ENCODE measurements at places on chromosomes 5 and 9.

GRCh38 chr5:149035372-149035790 is 27.5 kb downstream of the SH3TC2 start:
- H3K27ac ChIP-seq = no peak overlapping the region
- no peaks in the 10 kb centered on the region for H3K36me3 ChIP-seq
- H3K27me3 ChIP-seq = peaks cover 6% of the 10 kb centered on the region

GRCh38 chr5:77024490-77024889 is 5.7 kb upstream of the AGGF1 start:
- no peak overlapping the region for H3K4me3 ChIP-seq
- peaks cover 19% of the 10 kb centered on the region for H3K27me3 ChIP-seq
- H3K4me1 ChIP-seq = peaks cover 5% of the 10 kb centered on the region
- H3K36me3 ChIP-seq = peaks cover 14% of the 10 kb centered on the region
- no peak for DNase-seq

DNA sequence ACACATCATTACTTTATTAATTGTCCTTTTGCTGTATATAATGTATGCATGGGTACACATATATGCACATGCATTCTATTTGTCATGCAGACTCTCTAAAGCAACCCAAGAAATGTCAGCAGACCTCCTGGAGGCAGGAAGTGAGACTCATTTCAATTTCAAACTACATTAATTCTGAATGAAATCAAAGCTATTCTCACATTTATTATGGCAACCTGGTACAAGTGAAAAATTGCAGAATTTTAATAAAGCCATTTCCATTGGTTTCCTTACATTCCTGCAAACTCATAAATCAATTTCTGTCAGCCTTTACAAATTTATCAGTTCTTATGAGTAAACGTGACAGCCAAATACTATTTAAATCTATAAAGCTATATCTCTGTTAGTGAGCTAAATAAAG is 430.4 kb upstream of the NUDT12 start:
- no peak overlapping the region for H3K4me3 ChIP-seq
- H3K27me3 ChIP-seq = no peaks in the 10 kb centered on the region
- H3K36me3 ChIP-seq = no peaks in the 10 kb centered on the region
- H3K27ac ChIP-seq = no peak overlapping the region
- no peak for DNase-seq

GRCh38 chr5:9928326-9928725 is 298.2 kb upstream of the TAS2R1 start:
- H3K27me3 ChIP-seq = no peaks in the 10 kb centered on the region
- H3K27ac ChIP-seq = no peak overlapping the region
- H3K4me1 ChIP-seq = no peaks in the 10 kb centered on the region
- H3K4me3 ChIP-seq = no peak overlapping the region
- no peaks in the 10 kb centered on the region for H3K36me3 ChIP-seq
- DNase-seq = no peak

- H3K27ac ChIP-seq = no peak overlapping the region
- peaks cover 23% of the 10 kb centered on the region for H3K4me1 ChIP-seq
- no peak for DNase-seq
- H3K27me3 ChIP-seq = no peaks in the 10 kb centered on the region
Observed at GRCh38 chr5:1513326-1514026, 10.3 kb downstream of the LPCAT1 start.

GRCh38 chr9:98315551-98316060 is 60.2 kb upstream of the TBC1D2 start:
- no peaks in the 10 kb centered on the region for H3K36me3 ChIP-seq
- peaks cover 2% of the 10 kb centered on the region for H3K4me1 ChIP-seq
- H3K27ac ChIP-seq = no peak overlapping the region
- no peak overlapping the region for H3K4me3 ChIP-seq
- H3K27me3 ChIP-seq = peaks cover 7% of the 10 kb centered on the region

- H3K4me3 ChIP-seq = peak overlapping the region; percentile 30
- H3K4me1 ChIP-seq = peaks cover 26% of the 10 kb centered on the region
- H3K27me3 ChIP-seq = no peaks in the 10 kb centered on the region
- peak overlapping the region; percentile 81 for H3K27ac ChIP-seq
Observed at GRCh38 chr9:71638627-71639026, 129.7 kb downstream of the CEMIP2 start.

- peaks cover 44% of the 10 kb centered on the region for H3K27me3 ChIP-seq
- no peak for DNase-seq
- H3K4me1 ChIP-seq = no peaks in the 10 kb centered on the region
Observed at GRCh38 chr5:5512543-5512942, 90.1 kb downstream of the ICE1 start.

- H3K4me3 ChIP-seq = no peak overlapping the region
- no peaks in the 10 kb centered on the region for H3K36me3 ChIP-seq
- no peak overlapping the region for H3K27ac ChIP-seq
- no peak for DNase-seq
- no peaks in the 10 kb centered on the region for H3K4me1 ChIP-seq
- no peaks in the 10 kb centered on the region for H3K27me3 ChIP-seq
Observed at GRCh38 chr5:83277953-83278352, 193.6 kb upstream of the VCAN start.

GRCh38 chr5:103232393-103232999 is 26.1 kb upstream of the MACIR start:
- H3K27ac ChIP-seq = no peak overlapping the region
- no peak for DNase-seq
- H3K4me3 ChIP-seq = no peak overlapping the region
- no peaks in the 10 kb centered on the region for H3K36me3 ChIP-seq
- peaks cover 15% of the 10 kb centered on the region for H3K27me3 ChIP-seq

GRCh38 chr9:95852059-95853032 is 23.1 kb upstream of the ERCC6L2 start:
- no peak for DNase-seq
- H3K27ac ChIP-seq = peak overlapping the region; percentile 89
- peak overlapping the region; percentile 44 for H3K4me3 ChIP-seq
- H3K27me3 ChIP-seq = no peaks in the 10 kb centered on the region
- peaks cover 10% of the 10 kb centered on the region for H3K36me3 ChIP-seq
- H3K4me1 ChIP-seq = peaks cover 39% of the 10 kb centered on the region
